Stimulated activated CD8-positive, alpha-beta memory T cell treated with anti-CD3 and anti-CD28 coated beads, Interleukin-4, amount 100 ng/mL, for 1 hour (primary cell): ENCODE measurements at places on chromosomes 11 and 22.

DNA sequence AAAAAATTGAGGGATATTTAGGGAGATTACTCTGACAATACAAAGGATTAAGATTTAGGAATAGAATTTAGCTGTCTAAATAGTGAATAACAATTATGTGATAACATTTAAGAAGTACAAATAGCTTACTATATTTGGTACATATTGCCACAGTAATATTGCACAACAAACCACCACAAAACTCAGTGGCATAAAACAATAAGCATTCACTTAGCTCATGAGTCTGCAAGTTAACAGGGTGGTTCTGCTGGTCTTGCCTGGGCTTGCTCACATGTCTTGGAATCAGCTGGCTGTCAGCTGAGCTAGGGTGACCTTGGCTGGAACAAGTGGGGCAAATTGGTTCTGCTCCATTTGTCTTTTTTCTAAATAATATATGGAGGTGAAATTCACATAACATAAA, 115.1 kb downstream of the DCDC1 start:
- DNase-seq, result no peak

DNA sequence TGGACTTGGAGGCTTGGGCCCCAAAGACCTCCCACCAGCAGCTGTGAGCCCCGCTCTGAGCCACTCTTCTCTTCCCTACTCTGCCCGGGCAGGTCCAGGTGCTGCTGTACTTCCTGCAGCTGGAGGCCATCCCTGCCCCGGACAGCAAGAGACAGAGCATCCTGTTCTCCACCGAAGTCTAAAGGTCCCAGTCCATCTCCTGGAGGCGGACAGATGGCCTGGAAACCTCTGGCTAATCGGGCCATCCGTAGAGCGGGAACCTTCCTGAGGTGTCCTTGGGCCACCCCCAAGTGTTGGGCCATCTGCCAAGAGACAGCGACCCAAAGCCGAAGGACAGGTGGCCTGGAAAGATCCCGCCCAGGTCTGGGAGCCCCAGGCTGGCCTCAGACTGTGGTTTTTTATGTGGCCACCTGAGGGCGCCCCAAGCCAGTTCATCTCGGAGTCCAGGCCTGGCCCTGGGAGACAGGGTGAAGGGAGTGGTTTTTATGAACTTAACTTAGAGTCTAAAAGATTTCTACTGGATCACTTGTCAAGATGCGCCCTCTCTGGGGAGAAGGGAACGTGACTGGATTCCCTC, 135.1 kb downstream of the BCR start:
- DNase-seq, result no peak

- no peak for DNase-seq
Observed at GRCh38 chr11:78420255-78420764, 2.7 kb upstream of the GAB2 start.

- no peak for DNase-seq
Observed at GRCh38 chr11:71156301-71156700, 96.1 kb downstream of the SHANK2 start.

DNA sequence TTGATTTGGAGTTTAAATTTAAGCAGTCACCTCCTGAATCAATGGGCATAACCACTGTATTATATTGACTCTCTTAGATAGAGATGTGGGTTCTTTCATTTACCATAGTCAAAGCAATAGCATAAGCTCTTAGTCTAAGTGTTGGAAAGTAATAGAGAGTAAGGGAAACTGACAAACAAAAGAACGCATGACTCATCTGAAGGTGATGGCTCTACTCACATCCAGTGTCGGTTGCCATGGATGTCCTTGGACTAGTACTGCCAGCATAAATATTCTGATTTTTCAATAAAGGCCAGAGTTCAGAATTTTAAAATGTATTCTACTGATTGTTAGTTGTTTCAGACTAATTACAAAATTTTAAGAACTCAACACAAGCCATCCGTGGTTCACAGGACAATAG, 444.9 kb upstream of the DDI1 start:
- DNase-seq, result no peak

DNA sequence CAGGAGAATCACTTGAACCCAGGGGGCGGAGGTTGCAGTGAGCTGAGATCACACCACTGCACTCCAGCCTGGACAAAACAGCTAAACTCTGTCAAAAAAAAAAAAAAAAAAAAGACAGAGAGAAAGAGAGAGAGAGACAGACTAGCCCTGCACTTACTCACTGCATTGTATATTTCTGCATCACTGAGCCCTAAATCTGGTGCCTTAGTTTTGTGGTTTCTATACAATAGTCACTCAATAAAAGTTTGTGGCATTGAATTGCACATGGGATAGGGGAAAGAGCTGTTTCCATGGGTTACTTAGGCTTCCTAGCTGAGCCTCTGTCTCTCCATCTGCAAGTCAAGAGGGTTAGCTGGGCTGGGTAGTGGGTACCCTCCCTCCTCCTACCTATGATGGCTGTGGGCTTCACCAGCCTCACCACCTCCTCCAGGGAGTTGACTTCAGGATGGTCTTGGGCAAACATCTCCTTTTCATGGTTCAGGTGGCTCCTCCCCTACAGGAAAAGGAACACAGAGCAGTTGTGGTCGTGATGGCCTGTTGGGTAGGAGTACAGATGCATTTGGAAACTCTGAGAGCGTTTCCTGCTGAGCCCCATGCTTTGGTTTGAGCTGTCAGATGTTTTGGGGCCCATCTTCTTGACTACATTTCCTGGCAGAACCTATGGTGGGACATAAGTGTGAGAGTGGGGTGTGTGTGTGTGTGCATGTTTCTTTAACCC, 73.2 kb downstream of the CCDC81 start:
- DNase-seq, result no peak

GRCh38 chr11:74681686-74682651, 49.3 kb downstream of the CHRDL2 start:
- no peak for DNase-seq

GRCh38 chr22:44263547-44263946, 49.2 kb downstream of the SHISAL1 start:
- DNase-seq, result no peak

GRCh38 chr11:77379253-77379652, 77.8 kb upstream of the GDPD4 start:
- DNase-seq, result no peak

DNA sequence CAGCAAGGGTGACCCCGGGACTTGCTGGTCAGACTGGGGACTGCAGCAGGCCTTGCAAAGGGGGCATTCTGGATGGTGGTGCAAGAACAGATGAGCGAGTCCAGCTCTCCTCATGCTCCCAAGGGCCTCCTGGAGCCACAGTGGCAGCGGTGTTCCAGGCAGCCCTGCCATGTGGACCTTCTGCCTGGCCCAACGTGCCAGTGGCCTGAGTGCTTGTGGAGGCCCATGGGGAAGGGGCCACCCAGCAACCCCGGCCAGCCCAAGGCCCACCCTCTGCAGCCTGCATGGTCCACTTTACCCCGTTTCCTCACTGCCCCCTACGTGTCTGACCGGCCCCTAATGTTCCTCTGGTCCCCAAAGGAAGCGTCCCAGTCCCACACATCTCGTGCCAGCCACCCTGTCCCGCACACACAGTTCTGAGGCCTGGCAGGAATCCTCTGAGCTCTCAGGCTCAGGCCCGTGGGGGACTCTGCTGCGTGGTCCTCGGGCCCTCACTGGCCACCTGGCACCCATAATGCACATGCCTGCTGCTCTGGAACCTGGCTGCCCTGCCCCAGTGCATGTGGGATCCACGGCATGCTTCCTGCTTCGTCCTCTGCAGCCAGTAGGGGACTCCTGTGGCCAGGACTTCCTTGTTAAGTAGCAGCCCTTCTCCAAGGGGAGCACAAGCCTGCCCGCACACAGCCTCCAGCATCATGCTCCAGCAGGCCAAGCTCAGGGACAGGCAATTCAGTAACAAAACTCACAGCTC, 85.5 kb downstream of the DGCR2 start:
- DNase-seq, result no peak

DNA sequence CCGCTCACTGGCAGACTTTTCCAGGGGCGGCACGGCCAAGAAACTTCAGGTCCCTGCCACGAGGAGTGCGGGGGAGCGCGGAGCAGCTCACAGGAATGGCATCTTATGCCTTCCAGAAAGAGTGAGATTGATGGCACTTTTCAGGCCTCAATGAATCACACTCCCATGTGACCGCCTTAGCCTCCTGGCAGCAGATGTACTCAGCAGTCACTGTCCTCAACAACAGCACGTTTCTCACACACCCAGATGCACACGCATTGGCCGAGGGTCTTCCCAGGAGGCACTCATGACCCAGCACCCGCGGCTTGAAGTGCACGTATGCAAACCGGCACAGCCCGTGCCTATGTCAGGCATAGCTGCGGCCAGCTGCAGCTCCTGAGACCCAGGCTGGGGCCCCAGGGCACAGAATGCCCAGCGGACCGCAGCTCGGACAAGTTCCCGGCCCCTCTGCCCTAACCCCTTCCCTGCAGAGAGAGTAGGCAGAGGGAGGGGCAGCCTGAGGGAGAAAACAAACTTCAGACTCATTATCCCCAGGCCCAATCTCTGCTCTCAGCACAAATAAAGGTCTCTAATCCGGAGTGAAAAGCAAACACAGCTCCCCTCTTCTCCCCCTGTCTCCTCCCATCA, 48.3 kb downstream of the RPUSD4 start:
- DNase-seq, result no peak

DNA sequence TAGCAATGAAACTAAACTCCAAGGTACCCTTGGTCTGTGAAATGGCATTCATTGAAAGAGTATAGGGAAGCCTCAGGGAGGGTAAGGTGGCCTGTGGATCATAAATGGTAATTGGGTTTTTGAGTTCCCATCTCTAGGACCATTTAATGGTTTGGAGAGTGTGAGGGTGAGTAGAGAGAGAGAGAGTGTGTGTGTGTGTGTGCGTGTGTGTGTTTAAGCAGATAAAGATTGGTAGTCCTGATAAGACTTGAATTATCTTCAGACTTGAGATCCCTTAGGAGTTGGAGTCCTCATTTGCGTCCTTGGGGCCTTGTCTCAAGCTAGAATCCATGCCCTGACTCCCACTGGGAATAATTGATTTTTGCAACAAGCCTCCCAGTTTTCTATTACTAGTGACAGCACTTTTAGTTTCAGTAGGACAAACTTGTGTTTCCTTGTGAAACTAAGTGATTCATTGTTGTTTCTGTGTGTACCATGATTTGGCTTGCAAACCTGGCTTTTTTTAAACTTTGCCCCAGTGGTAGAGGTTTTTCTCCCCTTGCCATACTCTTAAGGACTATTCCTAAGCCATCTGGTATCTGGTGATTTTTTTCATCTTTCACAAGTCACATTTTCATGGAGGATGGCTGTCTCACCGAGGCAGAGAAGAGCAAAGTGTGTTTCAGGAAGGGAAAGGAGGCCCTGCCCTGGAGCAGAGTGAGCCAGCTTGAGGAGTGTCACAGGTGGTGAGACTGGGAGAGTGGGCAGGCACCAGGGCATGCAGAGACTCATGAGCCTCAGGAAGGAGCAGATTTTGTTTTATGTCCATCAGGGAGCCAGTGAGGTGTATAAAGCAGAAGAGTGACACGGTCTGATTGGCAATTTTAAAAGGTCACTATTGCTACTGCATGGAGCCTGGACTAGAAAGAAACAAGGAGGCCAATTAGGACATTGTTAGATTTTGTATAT, 26.7 kb downstream of the ALKBH3 start:
- no peak for DNase-seq

GRCh38 chr11:88164320-88164719, 10.9 kb downstream of the RAB38 start:
- DNase-seq, result no peak

DNA sequence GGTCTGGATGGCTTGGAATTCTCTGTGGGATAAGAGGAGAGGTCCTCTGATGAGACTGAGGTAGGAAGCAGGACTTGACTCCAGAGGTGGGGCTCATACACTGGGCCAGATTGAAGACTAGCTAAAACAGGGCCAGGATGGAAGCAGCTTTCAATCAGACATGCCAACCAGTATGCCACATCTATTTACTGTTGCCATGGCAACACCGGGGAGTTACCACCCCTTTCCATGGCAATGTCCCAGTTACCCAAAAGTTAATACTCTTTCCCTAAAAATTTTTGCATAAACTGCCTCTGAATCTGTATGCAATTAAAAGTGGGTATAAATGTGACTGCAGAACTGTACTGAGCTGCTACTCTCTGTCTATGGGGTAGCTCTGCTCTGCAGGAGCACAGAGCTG, 247.5 kb upstream of the ZBED5 start:
- DNase-seq, result no peak

DNA sequence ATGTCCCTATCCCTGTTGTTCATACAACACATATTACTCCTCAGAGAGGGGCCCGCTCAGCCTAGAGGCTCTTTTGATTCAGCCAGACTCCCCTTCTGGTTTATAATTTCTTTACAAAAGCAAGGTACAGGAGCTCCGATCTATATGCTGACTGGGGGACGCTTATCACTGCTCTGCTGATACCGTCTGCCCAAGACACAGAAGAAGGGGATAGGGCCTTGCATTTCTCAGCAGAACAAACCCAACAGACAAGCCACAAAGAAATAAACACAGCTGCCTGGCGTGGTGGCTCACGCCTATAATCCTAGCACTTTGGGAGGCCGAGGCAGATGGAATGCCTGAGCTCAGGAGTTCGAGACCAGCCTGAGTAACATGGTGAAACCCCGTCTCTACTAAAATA, 109.9 kb upstream of the AKIP1 start:
- no peak for DNase-seq

DNA sequence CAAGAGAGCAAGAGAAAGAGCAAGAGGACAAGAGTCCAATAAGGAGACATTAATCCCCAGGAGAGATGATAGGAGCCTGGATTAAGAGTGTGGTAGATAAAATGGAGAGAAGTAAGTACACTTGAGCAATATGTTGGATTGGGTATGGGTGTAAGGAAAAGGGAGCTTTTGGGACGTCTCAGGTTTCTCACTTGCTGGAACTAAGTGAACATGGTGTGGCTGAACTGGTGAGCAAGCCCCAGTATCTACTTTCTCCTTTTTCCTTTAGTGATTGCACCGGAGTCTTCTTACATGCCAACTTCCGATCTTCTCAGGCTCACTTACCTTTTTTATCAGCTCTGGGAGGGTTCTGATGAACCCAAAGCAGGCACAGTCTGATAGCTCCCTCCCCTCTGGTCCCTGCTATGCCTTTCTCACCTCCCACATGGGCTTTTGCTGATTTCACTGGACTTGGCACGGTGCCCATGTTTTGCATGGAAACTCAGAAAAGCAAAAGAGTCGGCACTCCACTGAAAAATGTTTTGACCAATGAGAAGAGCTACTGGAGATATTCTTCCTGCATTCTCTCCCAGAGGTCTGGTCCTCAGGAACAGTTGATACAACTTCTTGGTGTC, 14.5 kb upstream of the APLNR start:
- no peak for DNase-seq

DNA sequence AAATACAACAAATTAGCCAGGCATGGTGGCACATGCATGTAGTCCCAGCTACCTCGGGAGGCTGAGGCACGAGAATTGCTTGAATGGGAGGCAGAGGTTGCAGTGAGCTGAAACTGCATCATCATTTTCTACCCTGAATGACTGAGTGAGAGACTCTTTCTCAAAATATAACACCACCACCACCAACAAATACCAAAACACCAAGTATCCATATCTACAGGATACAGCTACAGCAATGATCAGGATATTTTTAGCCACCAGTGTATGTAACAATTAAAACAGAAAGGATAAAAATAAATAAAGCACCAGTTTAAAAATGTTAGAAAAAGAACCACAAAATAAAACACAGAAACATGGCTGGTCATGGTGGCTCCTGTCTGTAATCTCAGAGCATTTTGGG, 13.2 kb downstream of the A4GALT start:
- DNase-seq, result no peak
